Activated CD8-positive, alpha-beta T cell treated with anti-CD3 and anti-CD28 coated beads for 36 hours (primary cell): ENCODE measurements at places on chromosomes 3 and 15.

- peaks cover 7% of the 10 kb centered on the region for H3K36me3 ChIP-seq
- peak; percentile 95 for DNase-seq
- no peaks in the 10 kb centered on the region for H3K27me3 ChIP-seq
- peak overlapping the region; percentile 12 for H3K4me3 ChIP-seq
- H3K4me1 ChIP-seq, result peaks cover 83% of the 10 kb centered on the region
These were observed 4.9 kb downstream of the TLR9 start for GRCh38 chr3:52220380-52221026.

- no peak within 1 kb of the TSS for H3K27ac ChIP-seq
- peaks cover 3% of the 10 kb centered on the region for H3K4me1 ChIP-seq
- DNase-seq, result no peak
- H3K27me3 ChIP-seq, result peaks cover 40% of the 10 kb centered on the region
- no peaks in the 10 kb centered on the region for H3K36me3 ChIP-seq
These were observed at the start of gene CACNA2D3 for GRCh38 chr3:54122324-54123002. CACNA2D3 (plus strand) TSS chr3:54122552.

DNA sequence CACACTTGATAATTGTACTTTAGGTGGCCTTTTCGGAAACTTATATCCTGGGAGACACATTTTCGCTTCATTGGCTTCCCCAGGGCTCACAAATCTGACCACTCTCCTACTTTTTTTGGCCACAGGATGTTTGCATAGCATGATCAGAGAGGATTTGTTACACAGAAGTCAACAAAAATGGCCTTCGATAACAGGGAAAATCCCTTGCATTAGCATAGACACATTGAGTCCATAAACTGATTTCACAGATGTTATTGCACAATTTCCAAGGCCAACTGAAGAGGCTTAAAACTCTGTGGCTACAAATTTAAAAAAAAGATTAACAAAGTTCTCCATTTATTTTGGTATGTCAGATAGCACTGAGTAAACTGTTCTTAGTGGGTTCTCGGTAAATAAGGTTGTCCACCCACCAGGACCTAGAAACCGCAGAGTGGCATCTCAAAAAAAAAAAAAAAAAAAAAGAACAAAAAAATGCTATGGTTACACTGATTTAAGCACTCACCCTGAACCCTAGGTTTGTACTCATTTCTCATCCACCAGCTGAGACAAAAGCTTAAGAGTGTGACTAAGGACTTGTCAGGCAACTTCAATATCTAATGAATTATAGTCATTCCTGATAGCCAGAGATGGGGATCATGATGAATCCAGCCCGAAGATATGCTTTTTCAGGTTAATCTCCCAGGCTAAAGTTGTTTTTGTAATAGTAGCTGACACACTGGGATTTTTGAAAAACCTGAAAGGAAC lies 188.9 kb upstream of the SYNPR start:
- no peaks in the 10 kb centered on the region for H3K36me3 ChIP-seq
- no peak for DNase-seq
- no peaks in the 10 kb centered on the region for H3K27me3 ChIP-seq
- no peaks in the 10 kb centered on the region for H3K4me1 ChIP-seq

- peaks cover 3% of the 10 kb centered on the region for H3K36me3 ChIP-seq
- H3K27ac ChIP-seq, result peak overlapping the region; percentile 79
- H3K27me3 ChIP-seq, result peaks cover 2% of the 10 kb centered on the region
- H3K4me1 ChIP-seq, result peaks cover 34% of the 10 kb centered on the region
These were observed 87.4 kb downstream of the NFKBIZ start for GRCh38 chr3:101936419-101937356.

DNA sequence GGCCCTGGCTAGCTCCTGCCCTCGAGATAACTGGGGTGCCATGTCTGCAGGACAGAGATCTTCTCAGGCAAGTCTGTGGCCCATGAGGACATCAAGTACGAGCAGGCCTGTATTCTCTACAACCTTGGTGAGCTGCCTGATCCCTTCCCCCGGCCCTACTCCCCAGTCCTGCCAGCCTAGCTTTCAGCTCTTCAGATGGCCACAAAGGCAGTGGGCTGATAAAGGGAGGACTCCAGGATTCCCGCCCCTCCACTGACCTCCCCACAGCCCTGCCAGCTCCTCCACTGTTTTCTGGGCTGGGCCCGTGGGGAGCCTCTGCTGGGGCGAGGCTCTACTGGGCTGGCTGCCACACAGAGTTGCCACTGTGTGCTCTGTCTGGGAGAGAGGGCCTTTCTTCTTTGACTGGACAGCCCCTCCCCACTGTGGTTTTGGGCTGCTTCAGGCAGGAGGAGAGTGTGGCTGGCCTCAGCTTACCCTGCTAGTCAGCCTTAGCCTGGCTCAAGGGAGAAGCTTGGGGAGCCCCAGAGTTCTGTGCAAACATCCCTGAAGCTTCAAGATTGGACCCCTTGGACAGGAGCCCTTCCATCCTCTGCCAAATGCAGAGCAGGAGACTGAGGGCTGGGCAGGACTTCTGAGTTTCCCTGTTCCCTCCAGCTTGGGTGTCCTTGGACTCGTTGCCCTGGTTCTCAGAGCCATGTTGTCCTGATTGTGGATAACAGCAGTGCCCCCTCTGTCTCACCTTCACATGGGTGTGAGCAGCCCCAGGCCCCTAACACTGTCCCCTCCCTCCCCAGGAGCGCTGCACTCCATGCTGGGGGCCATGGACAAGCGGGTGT lies 24.4 kb downstream of the PTPN23 start:
- H3K36me3 ChIP-seq, result peaks cover 4% of the 10 kb centered on the region
- no peak for DNase-seq
- H3K4me3 ChIP-seq, result no peak overlapping the region
- no peak overlapping the region for H3K27ac ChIP-seq
- H3K27me3 ChIP-seq, result no peaks in the 10 kb centered on the region

- no peaks in the 10 kb centered on the region for H3K36me3 ChIP-seq
- H3K4me3 ChIP-seq, result no peak overlapping the region
- H3K4me1 ChIP-seq, result peaks cover 10% of the 10 kb centered on the region
- H3K27ac ChIP-seq, result no peak overlapping the region
These were observed 1.8 kb downstream of the SCAMP5 start for GRCh38 chr15:74997141-74997540.

DNA sequence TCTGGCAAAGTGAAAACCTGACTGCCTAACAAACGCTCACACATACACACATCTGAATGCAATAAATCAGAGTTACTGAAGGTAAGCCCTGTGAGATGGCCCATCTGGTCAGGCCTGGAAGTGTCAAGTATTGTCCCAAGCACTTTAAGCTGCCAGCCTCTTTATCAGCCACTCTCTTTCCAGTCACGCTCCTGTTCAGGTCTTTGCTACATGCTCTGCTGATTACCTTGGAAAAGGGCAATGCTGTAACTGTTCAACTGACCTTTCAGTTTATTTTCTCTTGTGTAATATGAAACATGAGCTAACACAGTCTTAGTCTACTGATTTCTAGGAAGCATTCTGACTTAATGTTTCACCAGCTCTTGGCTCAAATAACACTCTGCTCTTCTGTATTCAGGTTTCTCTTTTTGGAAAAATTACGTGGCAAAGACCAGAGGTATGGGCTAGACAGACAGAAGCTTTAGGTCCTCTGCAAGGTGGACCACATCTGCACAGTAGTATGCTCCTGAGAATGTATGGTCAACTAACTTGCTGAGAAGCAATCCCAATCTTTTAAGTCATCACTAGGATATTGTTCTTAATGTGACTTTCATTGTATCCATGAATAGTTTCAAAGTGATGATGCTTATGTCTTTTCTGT lies 44.5 kb downstream of the GBE1 start:
- H3K4me3 ChIP-seq, result no peak overlapping the region
- no peak for DNase-seq
- H3K27ac ChIP-seq, result no peak overlapping the region

GRCh38 chr3:45753095-45753494 lies 43.2 kb downstream of the SLC6A20 start:
- no peak overlapping the region for H3K27ac ChIP-seq
- H3K4me3 ChIP-seq, result no peak overlapping the region
- no peak for DNase-seq

- DNase-seq, result no peak
- H3K36me3 ChIP-seq, result no peaks in the 10 kb centered on the region
- peaks cover 5% of the 10 kb centered on the region for H3K4me1 ChIP-seq
- H3K4me3 ChIP-seq, result no peak overlapping the region
- H3K27ac ChIP-seq, result no peak overlapping the region
- H3K27me3 ChIP-seq, result peaks cover 18% of the 10 kb centered on the region
These were observed 13.7 kb downstream of the NTRK3 start for GRCh38 chr15:88242586-88243555.

DNA sequence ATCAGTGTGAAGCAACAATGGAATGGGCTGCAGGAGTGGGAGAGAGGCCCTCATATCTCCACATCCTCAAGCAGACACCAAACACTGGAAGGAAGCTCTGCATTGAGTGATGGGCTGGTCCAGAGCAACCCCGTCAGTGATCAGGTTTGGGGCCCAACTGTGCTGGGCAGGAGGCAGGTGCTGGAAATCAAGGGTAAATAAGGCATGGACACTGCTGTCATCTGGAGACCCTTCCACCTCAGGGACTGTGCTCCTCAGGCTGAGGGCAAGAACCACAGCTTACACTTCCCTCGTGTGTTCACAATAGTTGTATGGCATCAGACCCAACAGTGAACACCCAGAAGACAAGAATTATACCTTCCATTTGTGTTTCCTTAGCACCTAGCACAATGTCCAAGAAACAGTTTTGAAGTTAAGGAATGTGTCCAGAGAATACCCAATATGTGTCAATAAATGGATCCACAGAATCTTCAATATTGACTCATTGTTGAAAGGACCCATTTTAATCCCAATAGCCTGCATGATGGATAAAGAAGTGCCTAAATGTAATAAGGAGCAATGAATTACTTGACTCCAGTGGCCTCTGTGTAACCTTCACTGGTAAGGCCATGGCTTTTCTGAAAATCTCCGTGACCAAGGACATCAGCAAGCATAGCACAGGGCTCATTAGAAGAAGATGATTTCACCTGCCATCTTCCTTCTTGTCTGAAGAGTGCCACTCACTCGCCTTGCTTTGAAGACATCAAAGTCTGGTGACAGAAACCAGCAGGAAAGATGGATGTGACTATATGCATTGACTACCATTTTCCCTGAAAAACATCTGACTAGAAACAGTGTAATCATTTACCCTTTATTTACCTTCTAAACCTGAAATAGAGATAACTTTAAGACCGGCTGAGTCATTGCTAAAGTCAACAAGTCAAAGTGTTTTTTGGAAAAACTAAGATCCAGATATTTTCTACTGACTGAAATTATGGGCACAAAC lies 7.0 kb upstream of the AHSG start:
- H3K36me3 ChIP-seq, result no peaks in the 10 kb centered on the region
- no peak overlapping the region for H3K4me3 ChIP-seq
- no peak for DNase-seq
- no peaks in the 10 kb centered on the region for H3K4me1 ChIP-seq
